Endothelial cell of umbilical vein (primary cell): ENCODE measurements at places on chromosomes 6 and 20. TPM values are rescaled to one million over a fixed set of nuclear protein-coding genes. Genes with fewer than 3 reads are reported as not detected.

PPP1R16B gene
- total RNA-seq = 52.7 and 68.1 TPM in 2 replicates

GRCh38 chr6:19838442-19839236 lies 1.5 kb downstream of the ID4 start:
- DNase-seq = no peak

DNA sequence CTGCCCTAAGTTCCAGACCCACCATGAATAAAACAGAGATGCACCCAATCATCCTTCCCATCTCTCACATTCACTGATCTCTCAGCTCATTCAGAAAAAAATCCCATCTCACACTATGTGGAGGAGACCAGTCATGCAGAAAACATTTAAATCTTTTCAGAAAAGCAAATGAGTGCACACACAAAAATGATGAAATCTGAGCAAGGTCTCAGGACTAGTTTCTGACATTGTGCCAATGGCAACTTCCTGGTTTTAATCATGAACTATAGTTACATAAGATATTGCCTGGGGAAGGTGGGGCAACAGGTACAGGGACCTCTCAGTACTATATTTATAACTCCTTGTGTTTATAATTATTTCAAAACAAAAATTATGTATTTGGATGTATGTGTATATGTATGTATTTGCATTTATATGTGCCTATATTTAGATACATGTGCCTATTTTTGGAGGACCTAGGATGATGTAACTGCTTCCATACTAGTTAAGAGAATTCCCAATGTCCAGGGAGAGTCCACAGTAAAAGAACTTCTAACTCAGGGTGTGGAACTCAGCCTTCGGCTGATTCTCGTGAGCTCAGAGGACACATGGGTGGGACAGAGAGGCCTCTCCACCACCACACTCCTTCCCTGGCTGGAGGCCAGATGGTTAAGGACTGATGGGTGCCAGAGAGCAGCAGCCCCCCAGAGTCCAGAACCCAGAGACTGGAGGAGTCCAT lies 71.7 kb upstream of the MAP3K4 start:
- no peak for DNase-seq

GRCh38 chr6:121305957-121306607 lies 28.2 kb downstream of the TBC1D32 start:
- DNase-seq = peak; percentile 54

DNA sequence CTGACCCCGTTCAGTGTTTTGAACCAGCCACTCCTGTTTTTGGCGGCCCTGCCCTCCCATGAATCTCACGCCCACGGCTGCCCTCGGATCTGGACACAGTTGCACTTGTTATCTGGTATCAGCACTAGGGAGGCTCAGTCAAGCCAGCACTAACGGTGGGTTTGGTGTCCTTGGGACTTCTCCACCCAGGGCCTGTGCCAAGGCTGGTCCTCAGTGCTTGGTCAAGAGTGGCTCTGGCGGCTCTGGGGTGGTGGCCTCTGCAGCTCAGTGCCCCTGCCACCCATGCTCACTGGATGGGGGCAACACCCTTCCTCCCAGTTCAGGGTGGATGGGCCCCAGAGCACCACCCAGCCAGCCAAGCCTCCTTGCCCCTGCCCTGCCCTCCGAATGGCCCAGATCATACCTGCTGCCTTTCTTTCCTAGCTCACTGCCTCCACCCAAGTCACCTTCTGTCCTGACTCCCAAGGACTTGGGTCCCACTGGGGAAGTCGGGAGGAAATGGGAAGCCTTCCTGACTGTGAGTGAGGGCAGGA lies 54.7 kb downstream of the SSR1 start:
- DNase-seq = no peak
